Stimulated activated CD4-positive, alpha-beta T cell treated with anti-CD3 and anti-CD28 coated beads, Interleukin-1b, Interleukin-23, amount 100 ng/mL, for 24 hours (primary cell): ENCODE measurements at places on chromosomes 1 and 21.
A peak's percentile ranks its signal among the peaks of the same experiment; 100 is the strongest.

DNA sequence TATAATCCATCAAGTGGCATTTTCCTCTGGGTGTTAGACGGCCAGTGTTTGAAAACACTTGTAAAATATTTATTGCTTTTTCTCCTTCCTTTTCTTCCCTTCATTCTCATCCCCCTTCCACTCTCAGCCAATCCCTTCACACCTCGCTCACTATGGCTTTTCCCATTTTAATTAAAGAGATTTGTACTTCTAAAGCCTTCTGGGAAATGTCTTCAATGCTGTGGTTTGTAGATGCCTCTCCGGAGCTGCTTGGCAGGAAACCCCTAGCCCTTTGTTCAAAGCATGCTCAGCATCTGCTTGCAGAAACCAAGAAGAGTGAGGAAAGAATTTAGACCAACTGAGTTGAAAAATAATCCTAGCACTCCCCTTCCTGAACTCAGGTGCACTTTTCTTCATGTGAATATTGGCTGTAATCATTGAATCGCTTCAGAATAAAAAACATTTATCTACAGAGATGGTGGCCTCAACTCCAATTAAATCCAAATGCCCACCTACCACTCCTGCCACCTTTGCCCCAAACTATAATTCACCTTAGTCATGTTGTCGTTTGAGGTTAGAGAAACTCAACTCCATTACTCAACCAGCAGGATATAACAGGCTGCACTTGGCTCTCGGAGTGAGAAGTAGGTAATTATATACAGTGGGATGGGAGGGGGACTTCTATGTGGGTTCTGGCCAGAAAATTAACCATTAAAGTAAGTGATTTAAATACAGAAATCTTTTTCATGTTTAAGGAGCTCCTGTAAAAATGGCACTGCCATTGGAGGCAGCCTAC is 659.4 kb upstream of the CAMK1G start:
- no peak for DNase-seq

GRCh38 chr1:204114606-204115005 is 37.2 kb downstream of the ETNK2 start:
- no peak for DNase-seq

GRCh38 chr1:163115887-163116286 is 46.7 kb downstream of the RGS4 start:
- DNase-seq: no peak

- DNase-seq: no peak
Observed at GRCh38 chr1:185864889-185865517, 130.8 kb downstream of the HMCN1 start.

- DNase-seq: no peak
Observed at GRCh38 chr1:188432427-188432826, 1603.7 kb downstream of the PLA2G4A start.

GRCh38 chr1:59901770-59902388 is 24.7 kb downstream of the CYP2J2 start:
- DNase-seq: no peak

GRCh38 chr1:47388030-47388890 is 27.8 kb upstream of the FOXE3 start:
- DNase-seq: no peak

DNA sequence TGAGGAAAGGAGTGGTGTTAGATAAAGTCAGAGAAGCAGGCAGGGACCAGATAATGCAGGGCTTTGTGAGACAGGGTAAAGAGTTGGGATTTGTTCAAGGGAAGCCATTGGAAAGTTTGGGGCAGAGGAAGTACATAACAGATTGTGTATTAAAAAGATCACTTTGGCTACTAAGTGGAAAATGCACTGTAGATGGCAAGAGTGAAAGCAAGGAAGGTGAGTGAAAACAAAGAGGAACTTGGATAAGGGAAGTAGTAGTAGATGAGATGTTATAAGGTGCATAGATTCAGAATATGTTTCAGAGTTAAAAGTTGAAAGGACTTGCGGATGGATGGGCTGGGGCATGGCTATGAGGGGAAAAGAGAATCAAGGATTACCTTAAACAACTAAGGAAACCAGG is 17.4 kb downstream of the MRPL39 start:
- no peak for DNase-seq

GRCh38 chr1:100469578-100469977 is 68.4 kb upstream of the GPR88 start:
- DNase-seq: no peak

DNA sequence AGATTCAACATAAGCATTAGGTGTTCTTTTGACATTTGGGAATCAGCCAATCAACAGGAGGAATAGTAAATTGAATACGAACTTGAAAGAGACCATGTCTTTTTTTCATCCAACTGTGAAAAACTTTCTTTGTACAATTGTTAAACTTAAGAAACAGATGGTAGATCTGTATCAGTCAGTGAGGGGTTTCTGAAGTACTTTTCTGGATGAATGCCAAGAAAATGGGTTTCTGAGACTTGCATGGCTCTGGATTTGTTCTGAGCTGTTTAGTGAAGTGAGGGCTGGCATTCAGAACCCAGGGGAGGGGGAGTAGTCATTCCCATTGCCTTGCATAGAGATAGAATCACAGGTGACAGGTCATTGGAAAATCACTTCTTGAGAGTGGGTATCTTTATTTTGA is 37.4 kb downstream of the PTPRC start:
- DNase-seq: no peak

DNA sequence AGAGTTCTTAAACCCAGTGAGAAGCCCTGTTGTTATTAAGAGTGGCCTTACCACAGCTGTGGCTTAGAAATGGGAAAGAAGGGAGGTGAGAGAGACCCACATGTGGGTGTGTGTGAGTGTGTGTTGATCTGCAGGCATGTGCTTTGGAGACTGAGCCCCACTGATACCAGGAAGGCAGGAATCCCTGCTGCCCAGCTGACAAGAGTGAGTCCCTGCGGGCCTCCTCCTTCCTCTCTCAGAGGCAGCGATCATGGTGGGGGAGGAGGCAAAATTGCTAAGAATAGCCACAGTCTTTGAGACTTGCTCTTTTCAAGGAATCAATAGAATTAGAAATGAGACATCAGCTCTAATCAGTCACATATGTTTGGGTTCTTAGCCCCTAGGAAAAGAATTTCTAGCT is 87.0 kb upstream of the WARS2 start:
- no peak for DNase-seq

DNA sequence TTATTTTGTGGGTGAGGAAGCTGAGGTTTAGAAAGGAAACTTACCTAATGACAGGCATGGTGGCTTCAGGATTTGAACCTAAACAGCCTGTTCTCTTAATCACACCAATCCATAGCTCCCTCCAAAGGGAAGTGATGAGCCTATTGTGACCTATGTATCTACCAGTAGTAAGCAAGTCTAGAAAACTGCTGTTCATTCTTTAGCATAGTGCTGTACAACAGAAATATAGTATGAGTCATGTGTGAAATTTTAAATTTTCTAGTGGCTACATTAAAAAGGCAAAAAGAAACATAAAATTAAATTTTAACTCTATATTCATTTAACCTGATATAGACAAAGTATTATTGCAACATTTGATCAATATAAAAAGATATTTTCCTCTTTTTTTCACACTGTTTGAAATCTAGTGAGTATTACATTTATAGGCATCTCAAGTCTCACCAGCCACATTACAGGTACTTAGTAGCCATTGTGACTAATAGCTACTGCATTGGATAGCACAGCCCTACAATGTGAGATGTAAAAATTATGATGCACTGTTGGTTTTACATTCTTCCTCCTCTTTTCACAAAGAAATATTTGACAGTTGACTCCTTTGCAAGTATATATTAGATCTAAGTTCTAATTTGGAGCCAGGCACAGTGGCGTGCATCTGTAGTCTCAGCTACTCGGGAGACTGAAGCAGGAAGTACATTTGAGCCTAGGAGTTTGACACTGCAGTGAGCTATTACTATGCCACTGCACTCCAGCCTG is 16.6 kb downstream of the IPO9 start:
- DNase-seq: no peak

- no peak for DNase-seq
Observed at GRCh38 chr1:88089961-88090360, 594.1 kb upstream of the PKN2 start.

GRCh38 chr1:148318123-148318903 is 164.8 kb downstream of the PPIAL4G start:
- DNase-seq: peak; percentile 55

DNA sequence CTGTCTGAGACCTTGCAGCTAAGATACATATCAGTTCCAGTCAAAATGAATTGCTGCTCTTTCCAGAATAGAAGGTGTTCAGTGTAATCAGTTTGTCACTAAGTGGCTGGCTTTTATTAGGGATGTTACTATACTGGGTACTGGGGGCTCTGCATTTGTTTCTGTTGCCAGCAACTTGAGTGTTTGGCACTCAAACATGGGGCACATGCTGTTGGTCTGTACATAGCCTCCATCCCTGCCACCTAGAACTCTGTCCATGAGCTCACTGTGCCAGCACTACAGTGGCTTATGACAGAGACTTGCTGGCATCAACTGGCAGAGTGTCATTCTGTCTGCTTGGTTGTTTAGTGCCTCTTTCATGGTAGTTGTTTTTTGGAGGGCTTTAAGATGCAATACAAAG is 45.1 kb downstream of the RGSL1 start:
- DNase-seq: no peak

DNA sequence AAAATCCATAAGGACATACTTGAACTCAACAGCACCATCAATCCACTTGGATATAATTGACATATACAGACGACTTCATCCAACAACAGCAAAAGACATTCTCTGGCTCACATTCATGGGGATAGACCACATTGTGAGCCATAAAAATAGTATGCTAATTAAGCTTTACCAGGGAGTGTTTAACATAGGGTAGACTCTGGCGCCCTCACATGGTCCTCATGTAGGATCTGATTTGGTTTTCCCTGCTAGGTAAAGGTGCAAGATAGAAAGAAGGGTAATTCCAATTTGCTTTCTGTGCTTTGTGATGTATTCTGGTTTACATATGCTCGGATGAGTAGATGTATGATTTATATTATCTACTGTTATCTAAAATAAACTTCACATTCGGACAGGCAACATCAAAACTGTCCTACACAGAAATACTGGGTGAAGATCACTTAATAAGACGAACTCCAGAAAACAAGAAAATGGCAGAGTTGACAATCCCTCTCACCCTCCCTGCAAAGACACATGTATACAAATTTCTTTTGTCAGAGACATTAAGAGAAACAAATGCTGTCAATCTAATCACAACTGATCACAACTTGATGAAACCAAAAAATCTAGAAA is 27.7 kb downstream of the CR1L start:
- DNase-seq: no peak

DNA sequence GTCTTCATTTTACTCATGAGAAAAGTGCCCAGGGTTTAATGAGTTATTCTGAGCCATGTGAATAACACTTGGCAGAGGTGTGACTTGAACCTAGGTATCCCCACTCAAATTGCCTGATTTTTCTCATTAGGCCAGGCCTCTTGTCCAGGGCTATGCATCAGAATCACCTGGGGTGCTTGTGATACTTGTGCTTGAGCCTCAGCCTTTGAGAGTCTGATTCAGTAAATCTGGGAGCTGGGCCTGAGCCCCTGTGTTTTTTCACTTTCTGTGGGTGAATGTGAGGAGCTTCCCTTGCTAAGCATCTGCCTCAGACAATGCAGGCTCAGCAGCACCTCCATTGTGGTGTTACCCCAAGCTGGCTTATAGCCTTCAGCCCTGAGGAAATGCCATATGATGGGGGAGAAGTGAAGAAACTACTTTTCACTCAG is 127.1 kb downstream of the S1PR1 start:
- no peak for DNase-seq

DNA sequence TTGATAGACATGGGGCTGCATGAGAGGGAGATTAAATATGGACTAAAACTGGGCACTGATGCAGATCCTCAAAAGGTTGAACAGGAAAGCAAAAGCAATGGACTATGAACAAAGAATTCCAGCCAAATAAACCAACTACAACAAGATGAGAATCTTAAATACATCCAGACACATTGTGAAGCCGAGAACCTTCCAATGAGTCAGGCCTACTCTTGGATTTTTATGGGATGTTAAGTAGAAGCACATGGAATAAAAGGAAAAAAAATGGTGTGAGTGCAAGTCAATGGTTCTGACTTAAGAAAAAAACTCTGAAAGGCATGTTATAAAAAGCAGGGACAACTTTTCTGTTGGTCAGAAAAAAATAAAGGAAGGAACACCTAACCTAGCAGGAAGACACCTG is 227.2 kb downstream of the DPYD start:
- DNase-seq: no peak

DNA sequence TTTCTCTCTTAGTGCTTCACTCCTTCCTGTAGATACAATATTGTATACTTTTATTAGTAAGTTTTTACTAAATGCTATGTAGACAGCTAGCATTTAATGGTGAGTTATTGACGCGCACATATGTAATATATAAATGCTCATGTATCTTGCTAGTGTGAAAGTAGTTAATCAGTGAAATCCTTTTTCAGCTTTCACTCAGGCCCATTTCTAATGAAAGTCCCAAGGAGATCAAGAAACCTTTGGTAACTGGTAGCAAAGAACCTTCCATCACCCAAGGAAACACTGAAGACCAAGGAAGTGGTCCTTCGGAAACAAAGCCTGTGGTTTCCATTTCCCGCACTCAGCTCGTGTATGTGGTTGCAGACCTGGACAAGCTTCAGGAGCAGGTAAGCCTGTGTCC is 27.2 kb downstream of the AGT start:
- no peak for DNase-seq

GRCh38 chr1:110637475-110637874 is 31.3 kb upstream of the KCNA2 start:
- no peak for DNase-seq

- no peak for DNase-seq
Observed at GRCh38 chr1:53979712-53980450, 33.7 kb downstream of the LRRC42 start.

- no peak for DNase-seq
Observed at GRCh38 chr1:90356101-90356500, 361.0 kb downstream of the BARHL2 start.

DNA sequence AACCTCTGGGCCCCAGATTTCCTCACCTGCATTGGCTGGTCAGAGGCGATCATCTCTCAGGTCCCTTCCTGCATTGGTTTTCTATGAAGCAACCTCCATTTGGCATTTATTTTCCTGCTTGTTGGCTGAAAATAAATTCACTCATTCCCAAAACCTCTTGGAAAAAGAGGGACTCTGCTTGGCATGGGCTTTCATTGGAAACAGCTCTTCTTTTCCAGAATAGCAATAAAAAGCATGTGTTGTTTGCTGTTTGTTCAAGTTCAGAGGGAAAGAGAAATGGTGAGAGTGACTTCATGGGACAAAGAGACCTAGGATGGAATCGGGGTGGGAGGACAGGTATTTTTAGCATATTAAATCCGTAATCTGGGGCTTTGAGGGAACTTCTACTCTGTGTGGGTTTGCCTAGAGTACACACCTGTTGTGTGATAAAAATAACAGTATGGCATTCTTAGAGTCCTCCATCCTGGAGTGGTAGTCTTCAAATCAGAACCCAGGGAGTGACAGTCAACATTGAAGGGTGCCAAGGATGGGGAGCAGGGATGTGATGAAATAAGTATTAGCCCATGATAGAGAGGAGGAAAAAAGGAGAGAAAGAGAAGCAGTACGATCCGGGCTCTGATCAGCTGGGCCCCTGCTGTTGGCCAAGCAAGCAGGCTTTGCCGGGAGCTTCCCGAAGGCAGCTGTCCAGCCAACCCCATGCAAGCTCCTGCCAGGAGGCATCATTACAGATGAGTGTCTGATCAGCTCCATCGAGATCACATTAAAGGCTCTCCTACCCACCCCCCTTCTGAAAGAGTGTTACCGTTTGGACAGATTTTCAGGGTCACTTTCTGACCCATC is 131.9 kb upstream of the NFIA start:
- DNase-seq: no peak
